ENCODE measurements at places on chromosomes 11 and 22. TPM values are rescaled to one million over a fixed set of nuclear protein-coding genes. Genes with fewer than 3 reads are reported as not detected.

Gene KRTAP5-10
- total RNA-seq: not detected

Gene KCNK4
- 0.22 TPM for total RNA-seq

Gene WBP2NL
- not detected for total RNA-seq

Gene ISX
- total RNA-seq: not detected

Gene BIK
- total RNA-seq: not detected

Gene BATF2
- not detected for total RNA-seq

Gene SPON1
- total RNA-seq: not detected

Gene POU2AF1
- total RNA-seq: not detected

Gene OR51I1
- not detected for total RNA-seq

Gene TIMM10B
- total RNA-seq: 28.7 TPM

Gene TMEM191B
- 1.7 TPM for total RNA-seq

Gene GATD1
- total RNA-seq: 52.3 TPM

Gene ACR
- 0.45 TPM for total RNA-seq
